Left kidney (tissue), 8 donors: ENCODE measurements at places on chromosomes 2 and 18.

DNA sequence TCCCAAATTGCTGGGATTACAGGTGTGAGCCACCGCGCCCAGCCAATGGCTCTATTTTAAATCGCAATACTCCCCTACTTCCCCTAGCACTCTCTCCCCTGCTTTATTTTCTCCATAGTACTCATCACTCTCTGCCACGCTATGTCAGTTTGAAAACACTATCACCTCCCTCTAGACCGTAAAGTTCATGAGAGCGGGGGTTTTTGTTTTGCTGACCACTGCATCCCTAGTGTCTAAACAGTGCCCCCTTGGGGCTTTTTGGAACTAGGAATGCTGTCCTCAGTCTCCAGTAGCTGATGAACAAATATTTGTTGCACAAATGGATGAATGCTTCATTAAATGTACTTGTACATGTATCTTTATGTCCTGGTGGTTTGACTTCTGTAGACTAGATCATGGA, 44.1 kb downstream of the ATOH8 start:
- DNase-seq = peak; percentile 37

DNA sequence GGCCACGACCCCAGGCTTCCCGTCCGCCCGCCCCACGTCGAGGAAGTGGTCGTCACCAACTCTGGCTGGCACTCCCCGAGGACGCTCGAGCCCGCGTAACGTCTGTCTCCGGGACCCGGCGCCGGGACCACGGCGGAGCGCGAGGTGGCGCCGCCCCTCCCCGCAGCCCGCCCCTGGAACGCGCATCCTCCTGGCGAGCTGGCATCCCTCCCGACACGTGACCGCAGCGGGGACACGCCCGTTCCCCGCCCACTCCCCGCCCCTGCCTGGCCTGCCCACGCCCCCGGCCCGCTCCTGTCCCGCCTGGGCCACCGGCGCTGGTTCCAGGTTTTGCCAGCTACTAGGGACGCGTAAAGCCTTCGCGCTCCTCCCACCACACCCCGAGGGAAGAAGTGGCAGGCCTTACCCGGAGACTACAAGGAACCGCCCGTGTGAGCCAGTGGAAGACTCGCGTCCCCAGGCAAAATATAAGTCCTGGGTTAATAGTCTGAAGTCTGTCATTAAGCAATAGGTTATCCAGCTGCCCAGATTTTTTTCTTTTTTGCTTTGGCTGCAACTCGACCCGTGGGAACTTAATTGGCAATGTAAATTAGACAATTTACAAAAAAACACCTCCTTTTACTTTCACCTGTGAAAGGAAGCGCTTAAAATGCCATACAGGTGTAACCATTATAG, at the start of gene OSBPL1A:
OSBPL1A (minus strand) TSS at position 131 of the 675 bp plus-strand sequence. CDS start 20,291 bp downstream, outside the sequence.
- DNase-seq = peak; percentile 88

GRCh38 chr2:168935810-168936581, 34.9 kb downstream of the G6PC2 start:
- no peak for DNase-seq

DNA sequence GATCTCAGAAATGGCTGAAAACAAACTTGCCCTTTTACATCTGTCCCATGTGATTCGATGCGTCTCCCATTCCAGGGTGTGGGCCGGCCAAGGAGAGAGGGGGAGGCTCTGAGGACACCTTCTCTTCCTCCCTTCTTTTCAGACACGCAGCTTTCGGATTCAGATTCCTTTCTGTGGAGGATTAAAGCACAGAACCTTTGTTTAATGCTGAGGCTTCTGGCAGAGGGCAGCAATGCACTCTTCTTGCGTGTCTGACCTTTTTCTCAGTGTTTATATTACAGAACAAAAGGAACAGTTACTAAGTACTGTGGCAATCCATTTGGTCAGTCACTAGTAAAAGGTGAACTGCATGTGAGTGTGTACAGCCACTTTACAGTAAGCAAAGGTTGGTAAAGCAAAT, 268.9 kb upstream of the CCDC68 start:
- DNase-seq = no peak

GRCh38 chr2:43085929-43086328, 140.5 kb downstream of the ZFP36L2 start:
- DNase-seq = no peak

GRCh38 chr2:176002688-176003210, 682 bp upstream of the LNPK start:
- peak; percentile 39 for DNase-seq

- DNase-seq = no peak
These were observed 166.2 kb upstream of the MAP3K20 start for GRCh38 chr2:172909454-172909853.

DNA sequence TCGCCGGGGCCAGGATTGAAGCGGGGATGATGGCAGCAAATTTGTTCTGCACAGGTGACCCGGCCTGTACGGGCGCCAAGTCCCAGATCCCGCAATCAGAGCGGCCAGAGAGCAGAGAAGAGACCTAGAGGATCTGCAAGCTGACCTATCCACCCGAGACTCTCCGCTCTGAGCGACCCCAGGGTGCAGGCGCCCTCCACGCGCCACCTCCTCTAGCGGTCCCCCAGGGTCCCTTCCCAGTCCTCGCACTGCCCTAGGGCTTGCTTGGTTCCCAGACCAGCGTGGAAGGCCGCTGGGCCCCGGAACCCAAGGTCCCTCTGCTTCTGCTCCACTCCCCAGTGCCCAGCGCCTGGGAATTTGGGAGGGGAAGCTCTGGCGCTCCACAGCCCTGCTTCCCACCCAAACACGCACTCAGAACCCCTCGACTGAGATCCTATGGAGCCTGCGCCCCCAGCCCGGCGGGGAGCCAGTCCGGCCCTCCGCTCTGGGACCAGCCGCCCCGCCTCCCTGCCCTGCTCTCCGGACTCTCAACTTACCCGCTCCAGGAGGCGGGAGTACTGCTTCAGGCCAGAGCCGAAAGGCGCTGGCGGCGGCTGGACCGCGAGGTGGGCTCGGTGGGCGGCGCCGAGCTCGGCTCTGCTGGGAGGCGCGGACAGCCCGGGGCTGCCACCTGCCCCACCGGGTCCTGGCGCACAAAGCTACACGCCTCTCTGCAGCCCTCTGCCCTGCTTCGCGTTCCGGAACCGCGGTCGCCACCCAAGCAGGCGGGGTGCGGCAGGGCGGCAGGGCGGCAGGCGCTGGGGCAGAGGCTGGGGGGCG, 3.0 kb upstream of the SIX3 start:
- DNase-seq = no peak

DNA sequence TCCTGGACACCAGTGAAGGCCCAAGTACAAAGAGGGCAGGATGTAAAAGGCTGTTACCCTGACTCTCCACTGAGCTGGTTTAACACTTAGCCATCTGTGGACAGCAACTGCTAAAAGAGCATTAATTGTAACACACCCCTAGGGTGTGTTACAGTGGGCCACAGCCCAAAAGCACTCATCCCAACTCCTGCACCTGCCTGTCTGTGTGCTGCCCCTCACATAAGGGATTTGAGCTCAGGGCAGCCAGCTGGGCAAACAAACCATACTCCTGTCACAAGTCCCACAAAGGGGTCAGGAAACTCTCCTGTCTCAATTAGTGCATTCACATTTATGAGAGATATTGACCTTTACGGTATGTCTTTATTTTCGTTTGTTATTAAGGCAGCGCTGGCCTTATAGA, 833.1 kb upstream of the NXPH2 start:
- no peak for DNase-seq

GRCh38 chr2:187942876-187943275, 348.8 kb upstream of the GULP1 start:
- DNase-seq = no peak

GRCh38 chr2:60469536-60470317, 83.7 kb downstream of the BCL11A start:
- DNase-seq = no peak

- no peak for DNase-seq
These were observed 10.1 kb upstream of the NEU4 start for GRCh38 chr2:241798631-241799521.

GRCh38 chr2:45046786-45047185, 37.5 kb upstream of the SIX2 start:
- DNase-seq = no peak

DNA sequence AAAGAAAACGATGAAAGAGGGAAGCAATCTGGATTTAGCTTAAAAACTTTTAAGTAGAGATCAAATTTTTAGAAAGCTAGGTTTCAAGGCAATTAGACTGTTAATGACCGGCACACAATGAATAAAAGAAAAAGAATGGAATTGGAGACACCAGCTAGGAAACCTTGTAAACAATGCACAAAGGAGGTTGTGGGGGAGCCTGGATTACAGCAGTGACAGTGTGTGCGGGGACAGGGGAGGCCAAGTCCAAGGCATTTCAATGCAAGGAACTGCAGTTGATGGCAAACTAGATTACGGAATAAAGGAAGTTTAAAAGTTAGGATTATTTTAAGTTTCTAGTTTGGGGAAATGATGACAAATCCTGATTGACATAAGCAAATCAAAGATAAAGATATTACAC, 74.5 kb downstream of the DTNB start:
- no peak for DNase-seq

- DNase-seq = no peak
These were observed 74.3 kb downstream of the ICOS start for GRCh38 chr2:204010628-204011560.

DNA sequence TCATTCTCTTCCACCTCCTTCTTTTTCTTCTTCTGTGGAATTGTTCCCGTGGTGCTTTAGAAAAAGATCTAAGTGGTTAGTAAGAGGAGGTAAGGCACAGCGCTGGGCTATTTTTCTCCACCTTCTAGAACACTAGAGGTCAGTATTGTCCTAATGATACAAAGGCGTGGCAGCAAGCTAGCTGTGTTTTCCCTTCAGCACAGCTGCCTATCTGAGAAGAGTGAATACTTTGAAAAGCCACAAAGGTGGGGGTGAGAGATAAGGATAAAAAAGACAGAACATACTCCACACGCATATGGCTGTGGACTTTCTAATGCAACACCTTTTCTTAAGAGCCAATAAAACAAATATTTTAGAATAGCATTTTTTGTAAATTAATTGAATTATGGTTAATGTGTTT, 2.1 kb downstream of the CNTNAP5 start:
- DNase-seq = peak; percentile 49

DNA sequence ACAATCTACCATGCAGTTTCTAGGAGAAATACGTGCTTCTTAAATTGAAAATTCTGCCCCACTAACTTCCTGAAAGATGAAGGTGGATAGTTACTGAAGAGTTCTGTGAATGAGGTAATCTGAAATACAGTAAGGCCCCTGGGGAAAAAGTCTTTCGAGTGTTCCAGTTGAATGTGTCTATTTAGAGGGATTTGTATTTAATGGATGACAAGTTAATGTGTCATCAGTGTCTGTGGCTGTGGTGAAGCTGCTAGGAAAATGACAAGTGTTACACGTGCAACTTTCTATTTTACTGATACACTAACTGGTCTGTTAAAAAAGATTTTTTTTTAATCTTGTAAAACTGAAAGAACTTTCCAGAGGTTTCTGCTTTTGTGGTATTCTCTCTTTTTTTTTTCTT, 384.6 kb downstream of the STK39 start:
- DNase-seq = peak; percentile 21

DNA sequence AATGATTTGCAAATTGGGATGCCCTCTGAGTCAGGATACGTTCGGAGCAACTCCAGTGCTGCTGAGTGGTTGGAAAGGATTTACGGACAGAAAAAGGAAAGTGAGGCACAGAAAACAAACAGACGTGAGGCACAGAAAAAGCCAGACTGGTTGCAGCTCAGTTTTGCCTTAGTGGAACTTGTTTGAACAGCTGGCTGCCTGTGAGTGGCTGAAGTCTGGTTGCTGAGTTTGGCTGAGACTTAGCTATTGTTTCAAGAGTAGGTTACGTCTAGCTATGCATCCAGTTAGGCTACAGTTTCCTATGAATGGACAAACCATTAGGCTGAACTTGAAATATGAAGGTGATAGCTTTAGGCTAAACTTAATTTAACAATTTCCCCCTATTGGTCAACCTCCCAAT, 256.6 kb downstream of the VAPA start:
- DNase-seq = no peak

- no peak for DNase-seq
These were observed 93.6 kb downstream of the SATB2 start for GRCh38 chr2:199364153-199364552.

- DNase-seq = no peak
These were observed at the start of gene ZNF236 for GRCh38 chr18:76822506-76823160. TSS of gene ZNF236 (plus strand) at chr18:76822557. CDS start at chr18:76822608, 51 bp downstream.

DNA sequence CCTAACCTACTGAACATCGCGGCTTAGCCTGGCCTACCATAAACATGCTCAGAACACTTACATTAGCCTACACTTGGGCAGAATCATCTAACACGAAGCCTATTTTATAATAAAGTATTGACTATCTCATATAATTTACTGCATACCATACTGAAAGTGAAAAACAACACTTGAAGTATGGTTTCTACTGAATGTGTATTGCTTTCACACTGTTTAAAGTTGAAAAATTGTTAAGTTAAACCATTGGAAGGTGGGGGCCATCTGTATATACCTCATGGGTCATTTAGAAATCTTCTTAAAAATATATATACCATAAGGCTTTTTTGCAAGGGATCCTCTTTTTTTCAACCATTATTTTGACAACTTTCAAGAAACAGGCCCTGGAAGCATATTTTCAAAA, 16.5 kb downstream of the RNF149 start:
- no peak for DNase-seq

DNA sequence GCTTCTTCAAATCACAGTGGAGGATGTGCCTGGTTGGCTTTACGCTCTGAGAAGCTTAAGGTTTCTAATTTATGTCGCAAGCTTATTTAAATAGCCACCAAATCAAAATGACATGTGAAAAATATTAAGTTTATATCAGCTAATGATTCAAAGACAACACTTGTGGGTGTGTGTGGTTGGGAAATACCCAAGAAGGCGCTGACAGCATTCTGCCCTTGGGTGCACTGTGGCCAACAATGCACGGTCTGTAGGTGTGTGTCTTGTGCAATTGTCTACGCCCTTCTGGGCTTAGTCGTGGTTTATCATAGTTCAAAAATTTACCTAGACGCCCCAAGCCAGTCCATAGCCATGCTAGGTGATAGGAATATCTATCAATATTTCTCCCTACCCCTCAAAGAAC, 60.9 kb downstream of the KCTD1 start:
- DNase-seq = no peak

- no peak for DNase-seq
These were observed 9.4 kb downstream of the CRACDL start for GRCh38 chr2:98926601-98927000.

DNA sequence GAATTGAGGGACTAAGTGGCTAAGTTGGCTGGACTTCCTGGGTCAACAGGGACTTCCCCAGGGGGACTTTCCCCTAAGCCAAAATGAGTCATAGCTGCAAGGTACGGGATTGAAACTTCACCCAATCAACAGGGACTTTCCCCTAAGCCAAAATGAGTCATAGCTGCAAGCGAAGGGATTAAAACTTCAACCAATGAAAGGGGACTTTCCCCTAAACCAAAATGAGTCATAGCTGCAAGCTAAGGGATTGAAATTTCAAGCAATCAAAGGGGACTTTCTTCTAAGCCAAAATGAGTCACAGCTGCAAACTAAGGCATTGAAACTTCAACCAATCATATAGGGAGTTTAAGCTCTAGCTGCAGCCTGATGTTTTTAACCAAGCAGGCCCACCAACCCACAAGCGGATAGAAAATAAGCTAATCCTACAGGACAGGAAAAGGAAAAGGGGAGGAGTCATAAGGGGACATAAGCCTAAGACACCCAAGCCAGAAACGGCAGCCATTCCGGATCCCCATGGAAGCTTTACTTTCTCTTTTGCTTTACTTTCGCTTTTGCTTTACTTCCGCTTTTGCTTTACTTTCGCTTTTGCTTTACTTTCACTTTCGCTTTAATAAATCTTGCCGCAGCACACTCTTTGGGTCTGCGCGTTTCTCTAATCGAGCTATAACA, 1375.4 kb upstream of the CELF4 start:
- peak; percentile 4 for DNase-seq
